ENCODE measurements at places on chromosomes 1 and 21.

DNA sequence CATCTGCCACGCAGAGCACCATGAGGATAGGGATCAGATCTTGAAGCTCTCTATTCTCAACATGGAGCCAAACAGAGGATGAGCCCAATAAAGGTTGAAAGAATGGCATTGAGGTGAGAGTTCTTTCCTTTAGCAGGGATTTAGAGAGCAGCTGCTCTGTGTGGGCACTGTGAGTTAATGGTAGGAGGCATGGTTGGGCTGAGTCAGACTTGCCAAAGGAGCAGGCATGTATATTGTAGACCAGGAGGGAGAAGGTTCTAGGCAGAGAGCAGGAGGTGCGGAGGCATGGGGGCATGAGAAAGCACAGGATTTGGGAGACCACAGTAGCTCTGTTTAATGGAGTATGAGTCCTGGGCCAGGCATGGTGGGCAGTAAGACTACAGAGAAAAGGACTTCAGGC, 32.0 kb downstream of the TMEM53 start:
- DNase-seq = no peak

DNA sequence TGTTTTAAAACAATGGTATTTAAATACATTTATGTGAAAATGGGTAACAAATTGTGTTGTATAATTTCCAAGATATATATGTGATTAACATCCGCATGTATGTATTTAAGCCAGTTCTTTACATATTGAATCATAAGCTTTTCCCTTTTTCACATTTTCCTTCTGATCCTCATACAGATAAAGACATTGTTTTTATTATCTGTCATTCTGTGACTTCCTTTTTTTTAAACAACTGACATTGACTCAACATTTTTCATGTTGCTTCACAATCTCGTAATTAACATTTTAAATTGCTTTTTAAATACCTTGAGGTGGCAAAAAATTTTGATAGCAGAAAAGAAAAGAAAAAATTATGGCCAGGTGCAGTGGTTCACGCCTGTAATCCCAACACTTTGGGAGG, 1.4 kb downstream of the STXBP3 start:
- no peak for DNase-seq

- DNase-seq = no peak
Measured at GRCh38 chr1:216194721-216195120, 228.5 kb downstream of the USH2A start.

DNA sequence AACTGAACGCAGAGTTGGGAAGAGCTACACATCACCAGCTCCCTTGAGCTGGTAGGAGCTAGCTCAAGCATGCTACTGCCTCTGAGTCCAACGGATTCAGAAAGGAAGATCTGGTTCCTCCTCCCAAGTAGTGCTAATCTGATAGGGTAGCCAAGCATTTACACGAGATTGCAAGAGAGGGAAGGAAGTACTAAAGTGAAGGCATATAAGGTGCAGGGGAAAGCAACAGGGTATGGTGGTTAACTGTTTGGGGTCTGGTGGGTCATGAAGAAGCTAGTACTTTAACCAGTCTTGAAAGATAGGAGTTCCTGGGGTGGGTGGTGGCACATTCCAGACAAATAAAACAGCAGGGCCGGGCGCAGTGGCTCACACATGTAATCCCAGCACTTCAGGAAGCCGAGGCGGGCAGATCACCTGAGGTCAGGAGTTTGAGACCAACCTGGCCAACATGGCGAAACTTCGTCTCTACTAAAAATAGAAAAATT, 20.2 kb upstream of the ZNF436 start:
- DNase-seq = no peak

DNA sequence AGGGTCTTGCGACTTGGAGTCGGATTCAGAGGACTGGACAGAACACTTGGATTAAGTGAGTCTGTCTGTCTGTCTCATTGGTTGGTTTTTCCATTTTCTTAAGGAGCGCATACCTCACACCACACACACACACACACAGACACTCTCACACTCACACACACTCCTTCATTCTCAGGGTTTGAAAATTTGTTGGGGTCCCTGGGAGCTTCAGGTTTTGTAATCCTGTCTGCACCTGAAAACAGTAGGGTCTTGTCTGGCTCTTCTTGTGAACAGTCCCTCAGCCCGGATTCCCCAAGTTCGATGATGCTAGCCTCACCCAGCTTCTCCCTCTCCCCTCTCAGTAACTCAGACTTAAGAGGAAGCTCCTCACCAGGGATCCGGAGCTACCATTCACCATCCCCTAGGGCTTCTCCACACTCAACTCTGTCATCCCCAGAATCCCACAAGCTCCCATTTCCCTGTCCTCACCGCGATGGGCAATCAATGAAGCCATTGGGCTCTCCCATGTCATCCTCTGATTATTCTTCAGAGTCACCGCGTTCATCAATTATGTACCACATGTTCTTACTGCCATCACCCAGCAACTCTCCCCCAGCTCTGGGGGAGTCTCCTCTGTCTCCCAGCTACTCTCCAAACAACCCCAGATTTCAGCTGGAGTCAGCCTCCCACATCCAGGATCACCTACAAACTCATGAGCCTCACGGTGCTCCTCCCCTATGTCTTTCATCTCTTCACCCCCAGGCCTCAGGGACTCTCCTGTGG, 1530.9 kb upstream of the TPTE start:
- DNase-seq = no peak

DNA sequence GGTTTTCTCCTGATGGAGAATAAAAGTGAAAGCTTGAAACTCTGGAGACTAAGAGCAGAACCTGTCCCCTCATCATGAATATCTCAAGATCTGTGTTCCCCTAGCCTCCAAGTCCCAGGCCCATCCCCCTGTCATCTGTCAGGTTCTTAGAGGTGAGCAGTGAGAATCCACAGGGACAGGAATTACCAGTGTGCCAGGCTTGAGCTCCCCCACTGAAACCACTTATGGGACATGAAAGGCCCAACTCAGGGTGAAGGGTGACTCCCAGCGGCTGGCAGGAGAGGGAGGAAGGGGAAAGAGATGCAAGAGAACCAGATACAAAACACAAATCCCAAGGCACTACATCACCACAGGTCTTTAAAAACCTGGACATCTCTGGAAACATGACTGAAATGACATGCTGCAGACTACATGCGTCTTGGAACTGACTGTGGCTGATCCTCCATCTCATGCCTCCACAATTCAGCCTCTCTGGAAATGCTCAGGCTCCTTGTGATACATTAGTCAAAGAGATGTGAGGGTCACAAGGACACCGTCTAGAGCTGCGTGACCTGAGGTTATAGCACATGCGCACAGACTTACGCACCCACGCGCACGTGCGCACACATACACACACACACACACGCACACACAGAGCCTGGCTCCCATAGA, 6.8 kb upstream of the LY9 start:
- no peak for DNase-seq

DNA sequence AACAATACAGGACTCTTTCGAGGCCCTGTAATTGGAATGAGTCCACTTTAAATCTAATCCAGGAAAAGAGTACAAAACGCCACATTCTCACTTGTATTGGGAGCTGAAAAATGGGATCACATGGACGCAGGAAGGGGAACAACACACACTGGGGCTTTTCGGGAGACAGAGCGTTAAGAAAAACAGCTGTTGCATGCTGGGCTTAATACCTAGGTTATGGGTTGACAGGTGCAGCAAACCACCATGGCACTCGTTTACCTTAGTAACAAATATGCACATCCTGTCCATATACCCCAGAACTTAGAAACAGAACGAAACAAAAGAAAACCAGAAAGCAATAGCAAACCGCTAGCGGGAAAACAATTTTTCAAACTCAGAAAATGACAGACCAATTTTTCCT, 1532.7 kb upstream of the TPTE start:
- no peak for DNase-seq

DNA sequence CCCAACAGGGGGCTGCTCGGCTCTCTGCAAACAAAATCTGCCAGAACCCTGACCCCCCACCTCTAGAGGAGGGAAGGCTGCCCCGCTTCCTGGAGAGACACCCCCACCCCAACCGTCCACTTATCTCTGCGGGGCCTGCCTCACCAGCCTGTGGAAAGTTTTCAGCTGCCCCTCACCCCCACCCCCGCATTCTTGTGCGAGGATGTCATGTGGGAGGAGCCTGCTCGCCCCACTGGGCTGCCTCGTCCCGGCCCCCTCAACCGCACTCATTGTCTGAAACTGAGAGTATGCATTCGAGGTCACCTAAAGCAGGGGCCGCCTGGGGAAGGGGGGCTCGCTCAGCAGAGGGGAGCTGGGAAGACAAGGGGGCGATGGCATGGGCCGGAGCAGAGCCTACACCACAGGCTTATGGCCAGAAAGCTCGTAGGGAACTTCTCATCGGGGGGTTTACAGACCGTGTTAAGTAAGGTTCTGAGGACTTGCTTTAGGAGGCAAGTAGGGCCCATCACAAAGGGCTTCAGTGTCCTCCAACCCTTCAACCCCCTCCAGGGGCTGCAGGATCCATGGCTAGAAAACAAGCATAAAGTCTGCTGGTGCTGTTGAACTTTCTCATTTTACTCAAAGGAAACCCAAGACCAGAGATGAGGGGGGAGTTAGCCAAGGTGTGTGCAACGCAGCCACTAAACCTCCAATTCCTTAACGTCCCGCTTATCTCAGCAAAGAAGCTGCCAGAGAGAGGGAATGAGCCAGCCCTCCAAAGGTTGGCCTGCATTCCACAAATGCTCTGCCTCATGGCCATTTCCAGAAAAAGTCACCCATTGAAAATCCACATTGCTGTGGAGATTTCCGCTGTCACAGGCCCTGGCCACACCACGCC, 9.4 kb downstream of the EPHA2 start:
- DNase-seq = no peak

- no peak for DNase-seq
Measured at GRCh38 chr1:111569913-111570312, 49.7 kb upstream of the RAP1A start.

DNA sequence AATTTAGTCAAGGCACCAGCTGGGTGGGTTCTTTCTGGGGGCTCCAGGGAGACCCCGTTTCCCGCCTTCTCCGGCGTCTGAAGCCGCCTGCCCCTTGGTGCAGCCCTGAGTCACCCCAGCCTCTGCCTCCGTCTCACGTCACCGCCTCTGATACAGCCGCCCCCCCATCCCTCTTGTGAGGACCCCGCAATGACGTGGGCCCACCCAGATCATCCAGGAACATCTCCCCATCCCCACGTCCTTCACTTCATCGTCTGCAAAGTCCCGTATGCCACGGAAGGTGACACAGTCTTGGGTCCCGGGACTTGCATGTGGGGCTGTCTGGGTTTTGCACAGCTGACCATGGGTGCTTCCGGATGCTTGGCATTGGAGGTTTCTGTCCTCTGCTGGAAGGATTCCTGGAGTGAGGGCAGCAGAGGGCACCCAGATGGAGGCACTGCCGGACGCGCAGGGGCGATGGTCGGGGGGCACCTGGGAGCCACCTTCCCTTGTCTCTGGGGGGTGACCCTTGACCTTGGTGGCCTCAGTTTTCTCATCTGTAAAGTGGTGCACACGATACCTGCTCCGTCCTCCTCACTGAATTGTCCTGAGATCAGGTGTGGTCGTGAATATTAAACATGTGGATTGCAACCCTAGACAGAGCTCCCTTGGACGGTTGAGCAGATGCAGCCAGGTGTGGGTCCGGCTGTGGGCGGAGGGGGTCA, 58.8 kb downstream of the PRKCZ start:
- DNase-seq = no peak

- no peak for DNase-seq
Measured at GRCh38 chr1:225977937-225978748, 21.0 kb downstream of the SDE2 start.

- DNase-seq = no peak
Measured at GRCh38 chr1:1627829-1628753, 3.9 kb upstream of the MMP23B start.

DNA sequence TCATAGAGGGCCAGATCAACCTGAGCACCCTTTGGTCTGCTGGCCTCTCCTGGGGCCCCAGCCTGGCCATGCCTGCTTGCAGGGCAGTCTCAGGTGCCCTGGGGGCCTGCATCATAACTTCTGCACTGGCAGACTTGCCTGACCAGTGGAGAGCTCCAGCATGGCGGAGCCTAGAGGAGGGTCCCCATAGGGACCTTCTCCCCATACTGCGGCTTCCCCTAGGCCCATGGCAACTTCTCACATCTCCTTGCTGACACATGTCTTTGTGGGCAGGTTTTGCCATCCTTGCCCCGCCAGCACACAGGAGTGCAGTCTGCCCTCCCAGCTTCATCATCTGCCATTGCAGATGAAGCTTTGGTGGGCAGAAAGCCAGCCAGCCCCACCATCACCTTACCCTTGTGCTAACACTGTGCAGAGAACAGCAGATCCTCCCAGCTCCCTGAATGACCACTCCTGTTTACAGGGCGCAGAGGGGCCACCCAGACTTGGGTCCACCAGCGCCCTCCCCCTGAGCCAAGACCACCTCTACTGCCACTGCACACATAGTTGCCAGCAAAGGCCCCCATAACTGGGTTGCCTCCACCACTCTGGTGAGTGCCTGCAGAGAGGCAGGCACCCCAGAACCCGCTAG, 51.7 kb downstream of the ZP4 start:
- DNase-seq = no peak

DNA sequence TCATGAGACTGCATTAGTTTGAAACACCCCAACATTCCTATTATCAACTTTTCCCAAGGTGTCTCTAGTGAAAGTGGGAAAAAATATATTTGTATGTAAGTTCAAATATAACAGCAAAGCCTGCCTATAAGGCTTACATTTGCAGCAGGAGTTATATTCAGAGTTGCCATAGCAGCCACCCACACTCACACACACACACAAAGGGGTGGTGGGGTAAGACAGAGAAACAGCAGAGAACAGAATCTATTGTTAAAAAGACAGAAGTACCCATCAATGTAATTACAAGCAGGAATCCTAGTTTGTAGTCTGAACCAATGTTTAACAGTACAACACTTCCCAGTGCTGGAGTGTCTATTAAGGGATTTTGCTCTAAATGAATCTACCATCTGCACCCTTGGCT, 55.0 kb downstream of the PLPPR5 start:
- DNase-seq = no peak

- DNase-seq = no peak
Measured at GRCh38 chr1:33932871-33933270, 69.0 kb downstream of the HMGB4 start.

- DNase-seq = no peak
Measured at GRCh38 chr21:36117286-36117741, 17.6 kb upstream of the CBR3 start.

DNA sequence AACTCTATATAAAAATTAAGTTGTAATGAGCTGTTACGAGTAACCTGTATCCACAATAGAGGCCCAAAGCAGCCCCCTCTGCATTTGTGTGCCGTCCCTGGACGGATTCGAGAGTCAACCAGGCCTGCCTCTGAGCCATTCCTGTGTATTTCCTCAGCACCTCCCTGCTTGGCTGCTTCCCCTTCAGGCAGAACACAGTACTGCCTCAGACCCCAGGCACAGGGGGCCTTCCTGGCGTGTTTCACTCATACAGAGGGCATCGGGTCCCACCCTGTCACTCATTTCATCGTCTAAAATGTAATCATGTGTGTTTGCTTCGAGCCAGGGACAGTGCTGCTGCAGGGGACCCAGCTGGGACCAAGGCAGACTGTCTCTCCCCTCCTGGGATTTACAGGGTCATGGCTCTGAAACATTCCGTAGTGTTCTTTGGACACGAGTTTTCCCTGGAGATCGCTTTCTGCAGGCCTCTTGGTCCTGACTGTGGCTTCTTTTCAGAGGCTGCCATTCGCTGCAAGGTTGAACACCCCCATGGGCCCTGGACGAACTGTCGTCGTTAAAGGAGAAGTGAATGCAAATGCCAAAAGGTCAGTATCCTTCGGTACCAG, 19.4 kb downstream of the LGALS8 start:
- no peak for DNase-seq

- DNase-seq = no peak
Measured at GRCh38 chr1:73784026-73784425, 413.9 kb downstream of the LRRIQ3 start.

GRCh38 chr1:246218686-246219085, 288.4 kb downstream of the SMYD3 start:
- no peak for DNase-seq

GRCh38 chr1:18670121-18670867, 39.6 kb downstream of the PAX7 start:
- DNase-seq = no peak

All from gastrocnemius medialis (tissue), 4 donors.